ENCODE measurements at places on chromosomes 11 and 22. TPM values are rescaled to one million over a fixed set of nuclear protein-coding genes. Genes with fewer than 3 reads are reported as not detected.
A peak's percentile ranks its signal among the peaks of the same experiment; 100 is the strongest.

- DNase-seq: no peak
These were observed 5.7 kb downstream of the AMBRA1 start for GRCh38 chr11:46588131-46588530.

DNA sequence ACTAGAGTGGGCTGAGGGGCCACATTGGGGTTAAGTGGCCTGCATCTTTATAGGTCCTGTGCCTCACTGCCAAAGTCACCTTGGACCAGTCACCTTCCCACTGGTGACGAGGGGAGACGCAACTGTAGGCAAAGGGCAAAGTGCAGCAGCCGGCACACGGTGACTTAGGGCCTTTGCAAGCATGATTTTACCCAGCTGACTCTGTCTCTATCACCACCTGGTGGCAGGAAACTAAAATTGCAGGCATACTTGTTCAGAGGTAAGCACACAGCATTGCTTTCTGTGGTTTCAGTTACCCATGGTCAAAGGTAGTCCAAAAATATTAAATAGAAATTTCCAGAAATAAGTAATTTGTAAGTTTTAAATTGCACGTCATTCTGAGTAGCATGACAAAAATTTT is 1164.4 kb downstream of the BRD1 start:
- no peak for DNase-seq

DNA sequence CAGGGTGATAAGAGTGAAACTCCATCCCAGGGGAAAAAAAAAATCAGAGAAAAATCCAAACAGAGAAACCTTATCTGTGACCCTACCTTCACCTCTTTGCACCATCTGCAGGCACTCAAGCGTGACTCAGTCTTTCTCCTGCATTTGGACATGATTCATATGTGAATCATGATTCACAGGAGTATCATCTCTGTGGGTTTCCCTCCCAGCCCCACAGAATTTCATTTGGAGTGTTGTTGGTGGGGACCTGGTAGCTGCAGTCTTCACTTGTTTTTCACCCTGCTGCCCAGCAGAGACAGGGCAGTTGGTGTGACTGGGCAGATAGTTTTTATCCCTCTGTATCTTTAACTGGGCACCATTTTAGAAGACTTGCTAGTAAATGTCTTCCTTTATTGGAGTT is 75.7 kb downstream of the DEPDC5 start:
- peak; percentile 96 for DNase-seq

GRCh38 chr11:119180729-119181676 is 4.3 kb upstream of the NHERF4 start:
- DNase-seq: no peak

DNA sequence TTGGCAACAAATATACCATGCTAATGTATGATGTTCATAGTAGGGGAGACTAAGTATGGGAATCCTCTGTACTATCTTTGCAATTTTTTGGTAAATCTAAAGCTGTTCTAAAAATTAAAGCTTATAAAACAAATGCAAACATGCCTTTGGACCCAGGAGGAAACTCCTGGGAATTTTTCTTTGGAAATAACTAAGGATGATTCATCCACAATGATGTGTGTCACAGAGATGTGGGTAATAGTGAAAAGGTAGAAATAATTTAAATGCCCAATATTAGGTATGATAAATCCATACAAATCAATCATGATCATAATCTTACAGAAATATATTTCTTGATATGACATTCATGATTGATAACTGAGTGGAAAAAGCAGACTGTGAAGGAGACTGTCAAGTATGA is 135.8 kb downstream of the TRIM44 start:
- DNase-seq: peak; percentile 51

- no peak for DNase-seq
These were observed 30.9 kb upstream of the BAIAP2L2 start for GRCh38 chr22:38141217-38141973.

The FJX1 gene
- 37.0 TPM for total RNA-seq

The FGF19 gene
- not detected for total RNA-seq

The POLDIP3 gene
- 32.8 TPM for total RNA-seq

The CD248 gene
- total RNA-seq: 212 TPM

Measured in GM23248 (cell line).